ENCODE measurements at places on chromosomes 3 and 15.

- no peak for DNase-seq
These were observed 118.9 kb downstream of the DPH6 start for GRCh38 chr15:35427091-35427490.

DNA sequence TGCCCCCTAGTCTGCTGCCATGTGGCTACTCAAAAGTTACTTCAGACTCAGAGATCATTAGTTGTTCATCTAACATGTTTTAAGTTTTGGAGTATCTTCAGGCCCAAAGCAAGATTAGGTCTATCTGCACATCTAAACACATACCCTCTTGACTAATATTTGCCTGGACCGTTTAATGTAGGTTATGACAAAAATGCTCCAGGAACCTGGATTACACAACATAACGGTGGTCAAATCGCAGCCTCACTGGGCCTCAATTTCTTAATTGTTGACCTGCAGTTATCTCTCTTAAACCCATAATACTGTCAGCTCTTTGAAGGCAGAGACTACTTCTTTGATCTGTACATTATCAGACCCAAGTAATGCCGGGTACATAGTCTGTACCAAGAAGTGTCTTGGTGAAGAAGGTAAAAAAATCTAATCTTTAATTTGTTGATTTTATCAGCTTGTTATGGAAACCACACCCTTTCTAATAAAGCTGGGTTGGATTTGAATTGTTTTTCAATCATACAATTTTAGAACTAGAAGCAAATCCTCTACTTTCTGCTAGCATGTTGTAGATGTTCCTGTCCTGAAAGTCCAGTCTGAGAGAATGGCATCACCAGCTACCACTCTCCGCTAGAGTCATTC, 3.6 kb downstream of the SNRK start:
- no peak for DNase-seq

GRCh38 chr15:63506537-63507035, 2.2 kb downstream of the USP3 start:
- no peak for DNase-seq

GRCh38 chr3:11910971-11911531, 64.4 kb upstream of the TAMM41 start:
- no peak for DNase-seq

- no peak for DNase-seq
These were observed 301.9 kb downstream of the CACNA2D3 start for GRCh38 chr3:54424292-54424691.

DNA sequence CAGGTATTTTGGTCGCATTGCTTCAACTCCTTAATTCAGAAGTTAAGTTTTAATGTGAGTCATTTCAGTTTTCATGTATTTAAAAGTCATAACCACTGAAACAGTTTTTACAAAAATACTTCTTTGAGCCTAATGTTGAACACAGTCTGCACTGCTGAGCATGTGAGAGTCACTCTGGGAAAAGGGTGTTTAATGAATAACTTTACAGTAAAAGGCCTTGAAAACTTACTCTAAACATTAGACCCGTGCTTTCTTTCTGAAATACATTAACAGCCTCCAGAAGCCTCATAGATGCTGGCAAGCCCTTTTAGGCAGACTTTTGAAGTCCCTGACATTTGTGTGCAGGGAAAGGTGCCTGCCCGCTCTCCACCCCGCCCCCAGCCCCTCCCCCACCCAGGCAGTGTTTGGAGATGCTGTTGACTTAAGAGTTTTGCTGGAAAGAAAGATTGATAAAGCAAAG, 68.9 kb upstream of the NR2F2 start:
- DNase-seq, result no peak

- DNase-seq, result no peak
These were observed 415.3 kb upstream of the WNT5A start for GRCh38 chr3:55902221-55902900.

DNA sequence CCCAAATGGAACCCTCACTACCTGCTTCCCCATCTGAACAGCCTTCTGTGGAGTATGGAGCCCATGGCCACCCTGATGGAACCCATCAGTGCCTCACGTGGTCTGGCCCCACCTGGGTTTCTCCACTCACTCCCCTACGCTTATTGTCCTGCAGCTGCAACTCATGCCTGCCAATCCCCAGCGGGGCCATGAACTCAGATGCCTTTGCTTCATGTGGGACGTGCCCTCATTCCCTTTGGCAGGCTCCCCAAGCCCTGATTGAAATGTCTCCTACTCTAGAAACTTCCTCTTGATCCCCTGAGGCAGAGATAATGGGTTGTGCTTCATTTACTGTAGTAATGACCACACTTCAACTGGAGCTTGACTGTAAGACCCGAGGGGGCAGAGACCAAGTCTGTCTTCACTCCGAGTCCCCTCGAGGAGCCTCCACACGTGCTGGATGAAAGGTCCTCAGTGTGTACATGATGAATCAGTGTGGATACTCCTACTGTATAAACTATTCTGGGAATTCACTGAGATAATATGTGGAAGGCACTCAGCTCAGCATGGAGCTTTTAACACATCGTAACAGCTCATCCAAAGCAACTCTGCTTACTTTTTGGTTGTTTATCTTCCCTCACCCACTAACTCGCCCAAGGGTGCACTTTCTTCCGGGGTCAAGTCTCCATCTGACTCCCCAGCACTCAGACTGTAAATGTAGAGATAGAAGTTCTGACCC, 232.8 kb upstream of the BHLHE40 start:
- no peak for DNase-seq

All from KG1 (cell line).